ENCODE measurements at places on chromosomes 2 and 18.

GRCh38 chr2:190562121-190562520, 27.6 kb upstream of the NEMP2 start:
- DNase-seq, result no peak

DNA sequence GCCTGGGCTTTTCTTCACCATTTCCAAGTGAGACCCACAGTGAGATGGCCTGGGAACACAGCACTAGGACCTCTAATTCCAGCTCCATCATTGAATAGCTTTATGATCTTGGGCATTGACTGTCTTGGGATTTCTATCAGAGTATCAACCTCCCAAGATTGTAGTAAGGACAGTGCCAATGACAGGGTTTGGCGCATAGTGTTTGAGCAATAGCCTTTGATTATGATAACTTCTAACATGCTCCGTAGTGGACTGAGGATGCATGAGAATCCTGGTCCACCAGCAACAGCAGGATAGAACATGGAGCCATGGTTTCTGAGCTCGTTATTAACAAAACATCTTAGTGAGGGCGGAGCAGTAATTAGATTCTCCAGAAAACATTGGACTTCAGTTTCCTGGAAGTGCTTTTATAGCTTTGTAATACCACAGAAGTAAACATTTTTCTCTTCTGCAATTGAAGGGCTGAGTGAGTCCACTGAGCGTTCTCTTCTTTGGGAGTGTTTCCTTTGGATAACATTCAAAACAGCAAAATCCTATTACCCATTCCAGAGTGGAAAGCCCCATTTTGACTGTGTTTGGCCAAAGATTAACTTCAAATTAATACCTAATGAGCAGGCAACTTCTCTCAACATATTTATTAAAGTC, 63.7 kb downstream of the IL1R2 start:
- DNase-seq, result no peak

DNA sequence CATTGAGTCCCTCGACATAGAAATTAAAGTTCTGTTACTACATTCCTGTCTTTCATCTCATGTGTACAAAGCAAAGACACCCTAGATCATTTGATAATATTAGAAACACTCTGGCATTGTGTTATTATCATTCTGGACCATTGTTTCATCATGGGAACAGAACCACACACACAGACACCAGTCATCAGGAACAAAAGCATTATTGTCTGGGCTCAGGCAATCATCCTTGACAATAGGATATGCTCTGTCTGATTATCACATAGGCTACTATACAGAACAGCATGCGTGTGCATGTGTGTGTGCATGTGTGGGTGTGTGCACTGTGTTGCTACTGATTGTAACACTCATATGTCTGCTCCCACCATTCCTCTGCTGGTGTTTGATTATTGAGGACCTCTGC, 242.5 kb downstream of the SH3BP4 start:
- DNase-seq, result no peak

- no peak for DNase-seq
Observed at GRCh38 chr2:235418918-235419317, 74.9 kb upstream of the AGAP1 start.

GRCh38 chr2:205089958-205090357, 544.7 kb downstream of the PARD3B start:
- DNase-seq, result no peak

DNA sequence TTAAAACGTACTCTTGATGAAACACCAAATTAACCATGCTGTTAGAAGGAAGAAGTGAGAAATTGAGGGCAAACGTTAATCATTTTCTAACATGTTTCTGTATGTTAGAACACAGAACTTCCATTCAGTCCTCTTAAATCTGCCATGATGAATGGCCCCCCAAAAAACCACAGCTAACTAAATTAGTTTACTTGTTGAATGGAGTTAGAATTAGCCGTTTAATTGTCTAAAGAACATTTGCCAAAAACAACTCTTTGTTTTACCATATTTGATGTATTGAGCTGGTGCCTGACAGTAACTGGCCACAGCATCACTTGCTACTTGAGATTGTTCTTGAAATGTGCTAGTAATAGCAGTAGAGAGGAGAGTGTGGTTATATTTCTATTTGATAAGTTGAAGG, 12.7 kb downstream of the CCNYL1 start:
- DNase-seq, result no peak

DNA sequence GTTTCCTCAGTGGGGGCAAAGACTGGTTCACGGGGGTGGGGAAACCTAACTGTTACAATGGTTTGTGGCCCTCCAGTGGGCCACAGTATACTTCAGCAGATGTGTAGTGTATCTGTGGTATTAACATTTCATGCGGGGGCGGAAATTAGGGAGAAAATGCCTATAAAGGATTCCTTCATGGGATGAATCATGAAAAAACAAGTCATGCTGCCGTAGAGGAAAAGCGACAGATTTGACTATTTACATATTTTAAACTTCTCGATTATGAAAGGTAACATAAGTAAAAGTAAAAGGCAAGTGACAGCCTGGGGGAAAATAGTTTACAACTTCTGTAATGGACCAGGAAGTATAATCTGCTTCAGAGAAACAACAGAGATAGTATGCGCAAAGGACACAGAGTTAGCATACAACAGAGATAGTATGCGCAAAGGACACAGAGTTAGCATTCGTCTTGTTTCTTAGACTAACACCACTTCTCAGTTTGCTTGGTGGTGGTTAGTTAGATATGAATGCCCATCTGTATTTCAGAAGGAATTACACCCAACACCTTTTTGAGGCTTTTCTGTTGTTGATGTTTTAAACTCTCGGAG, 41.1 kb downstream of the MRPS9 start:
- no peak for DNase-seq

GRCh38 chr2:76556018-76556417, 845.3 kb upstream of the GCFC2 start:
- DNase-seq, result no peak

DNA sequence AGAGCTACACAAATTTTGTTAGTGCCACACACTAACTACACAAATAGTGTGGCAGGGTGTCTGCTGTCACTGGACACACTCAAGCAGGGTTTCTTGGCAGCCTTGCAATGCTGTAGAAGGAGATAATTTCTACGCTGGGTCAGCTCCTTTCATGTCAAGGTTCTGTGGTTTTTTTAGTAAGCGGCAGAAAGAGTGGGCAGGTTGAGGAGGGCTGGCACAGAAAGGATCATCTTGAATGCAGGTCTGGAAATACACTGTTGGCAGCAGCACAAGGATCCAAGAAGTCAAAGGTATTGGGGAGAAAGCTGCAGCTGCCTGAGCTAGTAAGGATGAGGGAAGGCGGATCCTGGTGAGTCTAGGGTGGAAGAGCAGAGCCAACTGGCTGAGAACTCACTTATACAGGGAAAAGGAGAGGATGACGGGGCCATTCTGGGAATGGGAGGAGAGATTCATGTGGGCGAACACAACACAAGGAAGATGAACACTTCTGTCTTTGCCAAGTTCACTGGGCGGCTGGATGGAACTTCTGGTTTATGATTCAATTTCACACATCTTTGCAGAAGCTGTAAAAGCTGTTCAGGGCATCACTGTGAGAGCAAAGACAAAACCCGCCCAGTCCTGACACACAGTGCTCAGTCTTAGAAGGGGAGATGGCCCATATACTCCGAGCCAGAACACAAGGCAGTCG, 16.9 kb upstream of the CYRIA start:
- DNase-seq, result no peak

DNA sequence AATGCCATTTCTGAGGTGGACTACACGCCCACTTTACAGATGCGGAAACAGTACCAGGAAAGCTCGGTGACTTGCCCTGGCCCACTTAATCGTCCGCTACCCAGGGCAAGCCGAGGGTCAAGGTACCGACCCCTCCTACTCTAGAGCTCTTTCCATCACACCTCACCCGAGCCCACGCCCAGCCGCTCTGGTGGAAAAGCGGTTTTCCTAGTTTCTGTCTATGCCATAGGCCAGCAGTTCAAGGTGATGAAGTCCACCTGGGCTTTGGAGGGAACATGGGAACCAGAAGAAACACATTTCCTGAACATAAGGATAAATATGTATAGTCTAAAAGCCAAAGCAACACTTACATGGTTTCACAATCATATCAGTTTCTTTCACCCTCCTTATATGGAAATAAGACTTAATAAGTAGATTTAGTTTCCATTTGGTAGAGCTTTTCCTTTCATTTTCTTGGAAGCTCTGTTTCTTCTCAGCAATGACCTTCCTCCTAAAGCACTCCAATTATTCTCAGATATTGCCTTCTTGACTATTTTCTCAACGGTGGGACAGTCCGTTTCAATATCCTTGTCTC, 567 bp downstream of the VWA3B start:
- DNase-seq, result no peak

DNA sequence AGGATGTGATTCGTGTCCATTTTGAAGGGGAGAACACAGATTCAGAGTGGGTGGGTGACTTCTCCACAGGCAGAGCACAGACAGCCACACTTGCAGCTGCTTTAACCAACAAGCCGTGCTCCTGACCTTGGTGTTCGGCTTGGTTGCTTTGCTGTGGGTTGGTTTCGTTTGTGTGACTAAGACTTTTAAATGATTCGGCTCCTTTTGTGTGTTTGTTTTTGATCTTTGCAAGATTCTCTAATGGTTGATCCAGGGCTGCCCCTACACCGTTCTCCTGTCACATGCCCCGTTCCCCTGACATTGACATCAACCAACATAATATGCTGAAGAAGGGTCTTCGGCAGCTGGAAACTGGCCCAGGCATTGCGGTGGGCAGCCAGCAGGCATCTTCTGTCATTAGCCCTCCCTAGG, 95.9 kb upstream of the MBOAT2 start:
- no peak for DNase-seq

- DNase-seq, result no peak
Observed at GRCh38 chr2:67652679-67653078, 255.5 kb downstream of the ETAA1 start.

DNA sequence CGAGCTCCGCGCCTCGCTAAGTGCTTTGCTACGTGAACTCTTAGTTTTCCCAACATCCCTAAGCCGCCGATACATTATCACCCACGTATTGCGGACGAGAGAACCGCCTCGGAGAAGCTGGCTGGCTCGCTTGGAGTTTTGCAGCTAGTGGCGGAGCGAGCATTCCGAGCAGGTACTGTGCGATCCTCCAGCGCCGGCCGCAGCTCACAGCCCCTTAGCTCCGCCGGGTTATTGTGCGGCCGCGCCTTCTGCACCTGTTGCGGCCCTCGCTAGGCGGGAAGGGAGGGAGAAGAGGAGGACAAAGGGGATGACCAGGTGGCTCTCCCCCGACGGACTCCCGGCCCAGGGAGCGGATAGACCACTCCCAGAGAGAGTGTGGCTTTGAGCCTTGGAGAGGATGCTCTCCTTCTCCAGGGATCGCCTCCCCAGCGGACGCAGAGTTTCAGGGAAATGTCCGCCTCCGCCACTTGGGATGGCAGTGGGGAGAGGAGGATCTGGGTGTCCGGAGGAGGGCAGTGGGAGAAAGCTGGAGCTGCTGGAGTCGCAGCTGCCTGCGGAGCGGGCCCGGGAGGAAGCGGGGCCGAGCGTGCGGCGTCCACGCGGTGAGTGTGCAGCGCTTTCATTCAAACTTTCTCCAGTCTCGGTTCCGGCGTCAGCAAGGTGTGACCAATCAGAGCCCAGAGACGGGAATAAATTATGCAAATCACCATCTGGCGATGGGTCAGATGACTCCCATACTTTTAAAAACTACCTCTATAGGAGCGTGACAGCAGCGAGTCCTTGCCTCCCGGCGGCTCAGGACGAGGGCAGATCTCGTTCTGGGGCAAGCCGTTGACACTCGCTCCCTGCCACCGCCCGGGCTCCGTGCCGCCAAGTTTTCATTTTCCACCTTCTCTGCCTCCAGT, at the start of gene LIPG:
LIPG (plus strand) TSS at position 769 of the 905 bp plus-strand sequence. CDS start 252 bp downstream, outside the sequence.
- DNase-seq, result peak; percentile 5

DNA sequence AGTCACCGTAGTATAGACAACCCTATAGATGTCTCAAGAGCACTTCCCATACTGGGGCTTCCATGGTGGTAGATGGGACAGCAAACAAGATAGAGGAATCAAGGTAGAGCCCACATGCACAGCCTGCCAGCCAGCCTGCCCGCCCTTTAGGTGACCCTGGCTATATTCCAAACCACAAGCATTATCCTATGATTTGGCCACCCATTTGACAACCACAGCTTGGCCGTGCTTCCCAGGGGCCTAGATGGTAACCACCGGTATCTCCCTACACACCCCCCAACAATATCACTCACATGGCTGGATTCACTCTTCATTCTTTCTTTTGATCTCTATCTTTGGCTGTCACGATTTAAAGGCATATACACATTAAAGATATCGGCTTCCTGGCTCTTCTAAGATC, 85.3 kb downstream of the CDK15 start:
- no peak for DNase-seq

DNA sequence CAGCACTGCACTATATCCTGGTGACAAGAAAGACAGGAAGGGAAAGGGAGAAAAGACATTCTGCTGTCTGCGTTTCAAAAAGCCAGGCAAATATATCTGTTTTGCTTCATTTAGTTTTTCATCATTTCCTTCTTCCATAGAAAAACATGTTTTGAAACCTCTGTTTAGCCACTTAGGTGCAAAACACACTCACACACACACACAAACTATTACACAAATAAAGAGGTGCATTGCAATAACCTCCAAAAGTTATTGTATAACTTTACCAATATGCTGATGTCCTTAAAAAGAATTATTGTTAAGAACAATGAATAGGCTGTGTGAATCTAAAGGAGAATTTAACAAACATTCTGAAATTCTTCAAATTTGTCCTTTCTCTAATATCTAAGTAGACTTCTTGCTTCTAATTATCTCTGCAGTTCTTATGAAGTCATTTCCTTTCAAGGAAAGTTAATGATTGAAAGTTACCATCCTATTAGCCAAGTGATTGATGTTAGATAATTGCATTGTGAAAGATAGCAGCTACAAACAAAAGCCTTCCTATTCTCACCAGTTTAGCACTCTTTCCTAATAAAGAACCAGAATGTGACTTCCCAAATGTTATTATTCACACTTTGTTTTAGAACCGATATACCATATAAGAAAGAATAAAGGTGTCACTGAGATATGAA, 516.7 kb downstream of the KCNJ3 start:
- no peak for DNase-seq

- no peak for DNase-seq
Observed at GRCh38 chr2:19369341-19369955, 11.0 kb upstream of the OSR1 start.

DNA sequence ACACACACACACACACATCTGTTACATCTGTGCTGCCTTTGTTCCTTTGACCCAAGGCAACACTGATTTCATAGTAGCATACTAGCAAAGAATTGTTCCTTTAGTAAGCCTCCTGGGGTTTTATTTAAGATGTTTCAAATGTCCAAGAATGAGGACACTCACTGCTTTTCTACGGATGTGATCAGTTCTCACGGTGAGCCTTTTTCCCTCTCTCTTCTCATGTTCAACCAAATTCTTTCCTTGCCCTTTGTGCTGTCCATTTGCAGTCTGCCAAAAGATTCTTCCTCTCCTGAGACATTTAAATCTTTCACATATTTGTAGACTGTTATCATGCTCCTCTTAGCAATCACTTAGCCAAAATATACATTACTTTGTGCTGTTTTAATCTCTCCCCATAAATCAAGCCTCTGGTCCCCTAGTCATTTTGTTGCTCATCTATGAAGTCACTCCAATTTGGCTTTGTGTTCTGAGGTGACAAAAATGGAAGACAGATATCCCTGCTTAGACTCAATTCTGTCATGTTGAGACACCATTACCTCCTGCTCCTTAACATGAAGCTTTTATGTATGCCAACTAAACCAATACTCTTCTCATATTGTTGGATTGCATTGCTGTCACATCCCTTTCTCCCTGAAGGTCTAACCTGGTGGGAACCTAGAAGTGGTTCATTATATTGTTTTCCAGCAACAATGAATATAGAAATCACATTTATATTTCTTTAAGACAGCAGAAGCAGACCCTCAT, 1605.3 kb upstream of the ACVR2A start:
- DNase-seq, result no peak

GRCh38 chr18:76426737-76427305, 68.2 kb downstream of the ZNF516 start:
- no peak for DNase-seq

Measured in stimulated activated CD8-positive, alpha-beta memory T cell treated with anti-CD3 and anti-CD28 coated beads, Interleukin-15, amount 100 ng/mL, for 4 hours (primary cell).